Activated T-helper 2 cell treated with anti-CD3 and anti-CD28 coated beads, Interferon-gamma antibody, Interleukin-2, Interleukin-4, amounts not matched to agents 10 μg/mL and 5 μg/mL and 100 μg/mL, durations not matched to agents 14 hours and 24 hours and 36 hours (primary cell): ENCODE measurements at places on chromosomes 4 and X. TPM values are rescaled to one million over a fixed set of nuclear protein-coding genes. Genes with fewer than 3 reads are reported as not detected.

DNA sequence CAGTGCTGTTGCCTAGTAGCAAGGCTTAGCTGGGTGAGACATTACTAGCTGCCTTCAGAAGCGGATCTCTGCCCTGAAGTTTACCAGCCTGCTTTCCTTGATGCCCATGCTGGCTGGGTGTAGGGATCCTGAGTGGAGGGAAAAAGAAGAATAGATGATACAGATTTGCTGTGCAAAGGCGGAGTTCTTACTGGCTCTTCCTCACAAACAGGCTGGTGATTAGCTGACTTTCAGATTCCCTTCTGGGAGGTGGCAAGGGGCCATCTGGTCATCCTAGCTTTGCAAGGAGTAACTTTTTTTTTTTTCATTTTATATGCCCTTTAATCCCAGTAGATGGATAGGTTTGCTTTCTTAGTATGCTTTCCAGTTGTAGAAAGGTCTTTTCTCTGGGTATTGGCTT is 44.8 kb downstream of the SMARCA5 start:
- H3K27me3 ChIP-seq: no peaks in the 10 kb centered on the region
- peaks cover 28% of the 10 kb centered on the region for H3K36me3 ChIP-seq
- H3K4me3 ChIP-seq: no peak overlapping the region
- no peak overlapping the region for H3K27ac ChIP-seq
- DNase-seq: no peak

The OSTC gene
- total RNA-seq: 113 and 115 TPM in 2 replicates

The TRIM60 gene
- not detected in 2 replicates for total RNA-seq

The KDR gene
- not detected in 2 replicates for total RNA-seq

DNA sequence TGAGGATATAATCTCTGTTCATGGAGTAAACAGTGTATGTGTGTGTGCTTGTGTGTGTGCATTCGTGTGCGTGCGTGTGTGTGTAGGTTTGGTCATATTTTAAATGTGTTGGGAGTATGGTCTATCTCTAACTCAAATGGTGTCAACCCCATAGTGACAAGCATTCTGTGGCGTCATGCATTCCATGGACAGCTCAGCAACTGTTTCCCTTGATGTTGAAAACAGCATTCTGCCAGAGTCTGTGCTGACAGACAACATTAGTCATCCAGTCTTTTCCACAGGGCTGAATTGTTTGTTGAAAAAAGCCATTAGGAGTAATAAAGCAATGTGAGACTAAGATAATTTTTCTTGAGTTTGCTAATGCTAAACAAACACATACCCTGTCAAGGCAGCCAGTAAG is 706.6 kb downstream of the PCDH19 start:
- no peak for DNase-seq
- H3K27ac ChIP-seq: no peak overlapping the region
- no peaks in the 10 kb centered on the region for H3K36me3 ChIP-seq
- no peaks in the 10 kb centered on the region for H3K27me3 ChIP-seq

The COL4A5 gene
- not detected in 2 replicates for total RNA-seq

DNA sequence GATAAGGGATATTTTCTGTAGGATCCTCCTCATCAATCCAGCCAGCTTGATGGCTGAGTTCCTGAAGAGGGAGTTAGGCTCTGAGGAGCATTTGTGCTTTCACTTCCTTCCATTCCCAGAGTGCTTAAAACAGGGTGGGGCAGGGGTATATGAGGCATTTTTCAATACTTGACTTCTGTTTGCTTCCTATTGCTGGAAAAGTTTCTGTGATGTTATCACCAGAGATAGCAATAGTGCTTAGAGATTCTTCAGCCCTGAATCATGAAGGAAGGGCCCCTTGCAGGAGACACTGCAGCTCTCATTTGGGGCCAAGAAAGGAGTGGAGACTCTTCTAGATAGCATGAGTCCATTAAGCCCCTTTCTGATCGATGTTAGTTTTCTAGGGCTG is 166.7 kb upstream of the RPS6KA3 start:
- H3K4me1 ChIP-seq: peaks cover 31% of the 10 kb centered on the region
- no peaks in the 10 kb centered on the region for H3K27me3 ChIP-seq
- DNase-seq: no peak
- H3K36me3 ChIP-seq: no peaks in the 10 kb centered on the region

The SLC7A11 gene
- 0.92 and 1.8 TPM in 2 replicates for total RNA-seq

GRCh38 chr4:28886934-28887333 is 1833.2 kb upstream of the PCDH7 start:
- H3K27me3 ChIP-seq: no peaks in the 10 kb centered on the region
- H3K27ac ChIP-seq: no peak overlapping the region
- no peaks in the 10 kb centered on the region for H3K4me1 ChIP-seq
- DNase-seq: no peak
- no peak overlapping the region for H3K4me3 ChIP-seq
- no peaks in the 10 kb centered on the region for H3K36me3 ChIP-seq

- no peaks in the 10 kb centered on the region for H3K27me3 ChIP-seq
- no peak for DNase-seq
- H3K36me3 ChIP-seq: no peaks in the 10 kb centered on the region
- no peaks in the 10 kb centered on the region for H3K4me1 ChIP-seq
- H3K4me3 ChIP-seq: no peak overlapping the region
Measured at GRCh38 chr4:73468170-73468569, 13.4 kb upstream of the AFM start.

DNA sequence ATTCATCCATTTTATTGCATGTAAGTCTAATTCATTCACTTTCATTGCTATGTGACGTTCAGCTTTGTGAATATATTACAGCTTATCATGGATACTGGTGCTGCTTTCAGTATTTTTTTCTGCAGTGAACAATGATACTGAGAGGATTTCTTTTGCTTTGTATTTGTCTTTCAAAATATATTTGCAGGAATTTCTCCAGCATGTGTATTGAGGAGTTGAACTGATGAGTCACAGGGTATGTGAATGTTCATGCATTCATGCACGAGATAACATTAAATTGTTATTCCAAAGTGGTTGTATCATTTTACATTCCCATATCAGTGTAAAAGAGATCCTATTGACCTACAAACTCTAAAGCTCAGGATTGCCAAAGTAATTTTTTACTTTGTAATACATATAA is 283.8 kb upstream of the ARSJ start:
- no peak for DNase-seq
- H3K4me3 ChIP-seq: no peak overlapping the region
- no peaks in the 10 kb centered on the region for H3K4me1 ChIP-seq

DNA sequence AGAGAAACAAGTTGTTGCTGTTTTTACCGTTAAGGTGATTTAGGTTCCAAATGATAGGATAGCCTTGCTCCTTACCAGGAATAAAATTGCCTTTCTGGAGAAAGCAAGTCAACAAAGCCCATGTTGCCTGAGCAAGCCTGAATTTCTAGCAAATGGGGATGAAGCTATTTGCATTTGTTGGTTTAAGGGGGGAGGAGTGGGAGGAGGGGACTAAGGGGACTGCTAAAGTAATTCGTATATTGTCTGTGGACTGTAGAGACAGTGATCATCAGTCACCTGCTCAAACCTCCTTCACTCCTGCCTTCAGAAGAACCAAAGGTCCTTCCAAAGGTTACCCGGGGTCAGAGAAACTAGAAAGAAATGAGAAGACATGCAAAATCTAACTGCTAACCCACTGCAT is 65.8 kb downstream of the SCML2 start:
- H3K4me1 ChIP-seq: no peaks in the 10 kb centered on the region
- DNase-seq: no peak
- no peak overlapping the region for H3K4me3 ChIP-seq
- no peaks in the 10 kb centered on the region for H3K27me3 ChIP-seq

DNA sequence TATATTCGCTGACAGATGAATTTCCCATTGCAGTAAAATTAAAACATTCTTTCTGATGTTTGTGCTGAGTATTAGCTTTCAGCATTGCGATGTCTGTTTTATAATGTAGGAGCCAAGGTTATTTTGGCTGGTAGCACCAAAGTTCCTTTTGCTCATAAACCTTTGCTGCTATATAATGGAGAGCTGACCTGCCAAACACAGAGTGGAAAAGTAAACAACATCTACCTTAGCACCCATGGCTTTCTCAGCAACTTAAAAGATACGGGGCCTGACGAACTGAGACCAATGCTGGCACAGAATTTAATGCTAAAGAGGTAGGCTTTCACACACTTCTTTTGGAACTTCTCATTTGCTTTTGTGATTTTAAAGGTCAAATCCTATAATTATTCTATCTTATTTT is 46.0 kb downstream of the WDR19 start:
- H3K27me3 ChIP-seq: no peaks in the 10 kb centered on the region
- H3K36me3 ChIP-seq: no peaks in the 10 kb centered on the region
- no peak overlapping the region for H3K4me3 ChIP-seq
- H3K27ac ChIP-seq: no peak overlapping the region

- DNase-seq: no peak
- peaks cover 3% of the 10 kb centered on the region for H3K27me3 ChIP-seq
- H3K27ac ChIP-seq: no peak overlapping the region
- H3K4me3 ChIP-seq: no peak overlapping the region
Measured at GRCh38 chrX:44245733-44246132, 97.7 kb downstream of the EFHC2 start.

DNA sequence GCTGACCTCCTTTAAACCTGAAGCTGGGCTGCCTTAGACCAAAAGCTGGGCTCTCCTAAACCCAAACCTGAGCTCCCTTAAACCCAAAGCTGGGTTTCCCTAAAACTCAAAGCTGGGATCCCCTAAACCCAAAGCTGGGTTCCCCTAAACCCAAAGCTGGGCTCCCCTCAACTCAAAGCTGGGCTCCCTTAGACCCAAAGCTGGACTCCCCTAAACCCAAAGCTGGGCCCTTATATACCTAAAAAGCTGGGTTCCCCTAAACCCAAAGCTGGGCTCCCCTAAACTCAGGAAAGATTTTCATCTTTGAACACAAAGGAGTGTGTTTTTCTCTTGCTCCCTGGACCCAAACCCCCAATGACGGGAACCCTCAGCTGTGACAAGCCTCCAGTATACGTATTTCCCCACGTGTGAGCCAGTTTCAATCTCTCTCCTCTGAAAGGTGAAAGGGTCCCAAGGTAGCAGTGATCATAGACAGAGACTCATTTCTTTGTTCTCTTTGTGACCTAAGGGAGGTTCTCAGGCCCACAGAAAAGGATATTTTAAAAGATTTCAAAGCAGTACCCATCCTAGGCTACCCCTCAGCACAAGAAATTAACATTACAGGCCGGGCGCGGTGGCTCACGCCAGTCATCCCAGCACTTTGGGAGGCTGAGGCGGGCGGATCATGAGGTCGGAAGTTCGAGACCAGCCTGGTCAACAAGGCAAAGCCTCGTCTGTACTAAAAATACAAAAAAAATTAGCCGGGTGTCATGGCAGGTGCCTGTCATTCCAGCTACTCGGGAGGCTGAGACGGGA is 31.3 kb upstream of the ASMTL start:
- peaks cover 53% of the 10 kb centered on the region for H3K4me1 ChIP-seq
- no peaks in the 10 kb centered on the region for H3K27me3 ChIP-seq
- no peak for DNase-seq
- H3K27ac ChIP-seq: peak overlapping the region; percentile 89
- peak overlapping the region; percentile 13 for H3K4me3 ChIP-seq

DNA sequence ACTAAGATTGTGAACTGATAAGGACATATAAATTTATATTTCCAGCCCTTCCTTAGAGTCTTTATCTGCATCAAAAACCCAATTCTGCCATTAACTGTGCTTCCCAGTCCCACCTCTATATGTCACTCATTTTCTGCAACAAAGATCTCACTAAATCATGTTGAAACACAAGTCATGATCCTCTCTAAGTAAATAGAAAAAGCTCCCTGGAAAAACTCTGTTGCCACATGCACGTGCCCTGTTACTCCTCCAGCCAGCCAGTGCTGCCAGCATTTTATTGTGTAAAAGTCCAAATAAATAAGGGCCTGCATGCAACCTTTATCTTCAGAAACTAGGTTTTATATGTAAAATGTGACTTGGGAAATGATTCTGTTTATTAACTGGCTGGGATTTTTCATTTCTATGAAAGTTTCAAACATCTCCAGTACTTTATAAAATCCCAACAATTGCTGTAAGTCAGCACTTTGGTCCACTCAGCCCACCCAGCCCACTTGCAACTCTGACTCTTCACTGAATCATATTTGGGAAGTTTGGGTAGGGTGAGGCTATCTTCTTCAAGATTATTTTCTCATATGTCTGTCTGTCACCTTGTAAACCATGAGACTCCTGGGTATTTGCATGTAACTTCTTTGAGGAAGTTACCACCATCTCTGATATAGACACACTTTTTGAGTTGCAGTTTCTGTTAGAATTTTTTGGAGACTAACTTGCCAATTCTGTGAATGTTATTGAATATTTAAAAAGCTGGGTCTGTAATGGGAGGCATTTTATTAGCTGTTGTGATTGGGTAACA is 40.0 kb upstream of the SMARCA5 start:
- H3K4me3 ChIP-seq: no peak overlapping the region
- H3K27ac ChIP-seq: no peak overlapping the region
- no peaks in the 10 kb centered on the region for H3K4me1 ChIP-seq
- DNase-seq: no peak

The CENPU gene
- total RNA-seq: 60.9 and 74.2 TPM in 2 replicates

The FATE1 gene
- total RNA-seq: not detected in 2 replicates

The NLRP2B gene
- not detected in 2 replicates for total RNA-seq
